Urinary bladder (tissue), 4 donors: ENCODE measurements at places on chromosomes 5 and 9. TPM values are rescaled to one million over a fixed set of nuclear protein-coding genes. Genes with fewer than 3 reads are reported as not detected.

ANKRD18A gene
- 0.95 TPM for total RNA-seq

SPATA31E1 gene
- total RNA-seq = not detected

GARIN3 gene
- not detected for total RNA-seq

DNA sequence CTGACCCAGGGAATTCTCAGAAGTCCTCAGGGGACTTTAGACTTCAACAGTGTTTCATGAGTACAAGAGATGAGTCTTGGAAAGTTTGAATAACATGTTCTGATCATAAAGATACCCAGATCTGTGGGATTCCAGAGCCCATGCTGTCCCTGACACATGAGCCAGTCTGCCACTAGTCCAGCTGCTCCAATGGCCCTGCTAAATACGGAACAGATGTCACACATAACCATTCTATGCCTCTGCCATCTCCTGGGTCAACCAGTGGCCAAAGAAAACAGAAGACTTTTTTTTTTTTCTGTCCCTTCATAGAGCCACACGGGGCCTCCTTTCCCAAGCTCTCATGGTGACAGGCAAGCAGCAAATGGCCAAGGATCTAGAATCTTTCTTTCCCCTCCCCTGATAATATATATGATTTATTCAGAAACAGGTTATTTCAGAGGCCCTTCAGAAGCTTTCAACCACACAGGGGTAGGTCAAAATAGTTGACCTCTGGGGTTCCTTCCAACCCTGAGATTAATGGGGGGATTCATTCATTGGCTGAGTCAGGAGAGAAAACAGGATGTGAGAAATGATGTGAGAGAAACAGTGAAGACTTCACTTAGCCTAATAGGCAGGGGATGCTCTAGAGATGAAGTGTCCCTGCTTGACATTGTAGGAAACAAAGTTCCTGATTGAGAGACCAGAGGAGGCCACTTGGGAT, 367.7 kb downstream of the CDK5RAP2 start:
- DNase-seq = no peak

DNA sequence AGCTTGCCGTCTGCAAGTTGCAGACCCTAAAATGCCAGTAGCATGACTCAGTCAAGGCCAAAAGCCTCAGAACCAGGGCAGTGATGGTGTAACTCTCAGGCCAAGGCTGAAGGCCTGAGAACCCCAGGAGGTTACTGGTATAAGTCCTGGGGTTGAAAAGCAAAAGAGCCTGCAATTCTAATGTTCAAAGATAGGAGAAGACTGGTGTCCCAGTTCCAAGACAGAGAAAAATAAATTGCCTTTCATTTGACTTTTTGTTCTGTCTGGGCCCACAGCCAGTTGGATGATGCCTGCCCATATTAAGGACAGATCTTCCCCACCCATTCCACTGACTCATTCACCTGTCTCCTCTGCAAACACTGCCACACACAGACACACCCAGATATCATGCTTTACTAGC, 673.2 kb downstream of the CDH18 start:
- no peak for DNase-seq

GRCh38 chr5:88452820-88453219, 184.2 kb upstream of the TMEM161B start:
- DNase-seq = no peak

GRCh38 chr9:134641990-134642384, 384 bp downstream of the COL5A1 start:
- no peak for DNase-seq

DNA sequence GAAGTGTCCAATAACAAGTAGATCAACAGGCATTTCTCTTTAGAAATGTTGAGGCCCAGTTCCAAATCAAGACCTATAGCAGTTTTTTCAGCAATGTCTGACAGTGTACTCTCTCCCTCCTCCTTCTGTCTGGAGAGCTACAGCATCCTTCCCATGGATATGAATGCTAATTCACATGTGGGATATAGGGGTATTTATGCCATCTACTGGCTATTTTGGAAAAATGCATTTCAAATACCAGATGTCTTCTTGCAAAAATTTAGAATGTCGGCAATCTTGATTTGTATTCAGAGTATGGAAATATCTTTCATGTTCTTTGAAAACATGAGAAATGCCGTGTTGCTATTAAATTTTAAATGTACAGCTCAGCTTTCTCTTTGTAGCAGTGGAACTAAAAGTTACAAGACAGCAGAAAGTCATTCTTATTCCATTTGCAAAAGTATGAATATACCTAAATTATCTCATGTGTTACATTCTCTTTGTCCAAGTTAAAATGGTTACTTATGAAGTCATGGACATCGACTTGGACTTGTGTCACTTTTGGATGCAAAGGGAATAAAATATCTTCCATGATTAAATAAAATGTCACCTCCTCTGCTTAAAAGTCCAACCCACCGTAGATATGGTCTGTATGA, 647.8 kb downstream of the TAF11L14 start:
- DNase-seq = peak; percentile 7

CDK5RAP2 gene
- 31.9 TPM for total RNA-seq

NUTM2F gene
- not detected for total RNA-seq

C9orf50 gene
- total RNA-seq = not detected
